AG20443 (cell line): ENCODE measurements at places on chromosomes 5 and 9.

DNA sequence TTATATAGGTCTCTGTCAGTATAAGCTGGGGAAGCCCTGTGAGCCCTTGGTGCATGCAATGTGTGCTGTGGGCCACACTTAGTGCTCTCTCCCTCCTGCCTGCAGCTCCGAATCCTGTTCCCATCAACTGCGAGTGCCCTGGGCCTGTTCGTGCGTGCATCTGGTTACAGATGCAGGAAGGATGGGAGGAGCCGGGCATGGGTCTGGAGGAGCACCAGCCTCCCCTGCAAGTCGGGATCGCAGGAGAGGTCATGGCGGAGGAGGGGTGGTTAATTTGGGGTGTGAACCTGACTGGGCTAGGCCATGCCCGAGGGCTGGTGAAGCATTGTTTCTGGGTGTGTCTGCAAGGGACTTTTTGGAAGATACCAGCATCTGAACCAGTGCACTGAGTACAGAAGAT lies 274.6 kb upstream of the IRX4 start:
- DNase-seq = no peak

DNA sequence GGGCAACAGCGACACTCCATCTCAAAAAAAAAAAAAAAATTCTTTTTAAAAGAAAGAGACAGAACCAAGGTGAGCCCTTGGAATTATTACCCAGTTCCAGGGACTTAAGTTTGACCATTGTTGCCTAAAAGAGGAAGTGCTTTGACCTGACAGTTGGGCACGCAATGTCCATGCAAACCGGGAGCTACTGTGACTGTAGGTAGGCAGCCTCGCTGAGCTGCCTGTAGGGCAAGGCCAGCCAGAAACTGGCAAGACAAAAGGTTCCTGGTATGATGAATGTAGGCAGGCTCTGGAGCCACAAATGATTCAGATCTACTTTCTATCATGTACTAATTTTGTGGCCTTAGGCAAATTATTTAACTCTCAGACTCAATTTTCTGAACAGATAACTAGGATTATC lies 334.8 kb upstream of the ZNF462 start:
- DNase-seq = no peak

- DNase-seq = peak; percentile 51
Observed at GRCh38 chr9:120985819-120986222, 59.2 kb upstream of the TRAF1 start.

DNA sequence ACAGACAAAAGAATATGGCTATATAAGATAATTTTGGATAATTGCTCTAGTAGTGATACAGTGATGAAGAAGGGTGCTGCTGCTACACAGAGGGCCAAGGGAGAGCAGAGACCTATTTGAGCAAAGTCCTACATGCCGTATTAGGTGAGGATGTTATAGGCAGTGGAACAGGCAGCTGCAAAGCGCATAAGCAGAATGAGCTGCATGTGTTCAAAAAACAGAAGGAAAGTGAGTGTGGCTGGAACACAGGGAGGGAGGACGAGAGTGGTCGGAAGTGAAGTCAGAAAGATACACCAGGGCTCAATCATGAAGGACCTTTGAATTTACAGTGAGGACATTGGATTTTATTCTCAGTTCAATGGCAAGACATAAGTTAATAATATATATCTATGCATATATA lies 35.4 kb downstream of the ITGA2 start:
- DNase-seq = no peak

DNA sequence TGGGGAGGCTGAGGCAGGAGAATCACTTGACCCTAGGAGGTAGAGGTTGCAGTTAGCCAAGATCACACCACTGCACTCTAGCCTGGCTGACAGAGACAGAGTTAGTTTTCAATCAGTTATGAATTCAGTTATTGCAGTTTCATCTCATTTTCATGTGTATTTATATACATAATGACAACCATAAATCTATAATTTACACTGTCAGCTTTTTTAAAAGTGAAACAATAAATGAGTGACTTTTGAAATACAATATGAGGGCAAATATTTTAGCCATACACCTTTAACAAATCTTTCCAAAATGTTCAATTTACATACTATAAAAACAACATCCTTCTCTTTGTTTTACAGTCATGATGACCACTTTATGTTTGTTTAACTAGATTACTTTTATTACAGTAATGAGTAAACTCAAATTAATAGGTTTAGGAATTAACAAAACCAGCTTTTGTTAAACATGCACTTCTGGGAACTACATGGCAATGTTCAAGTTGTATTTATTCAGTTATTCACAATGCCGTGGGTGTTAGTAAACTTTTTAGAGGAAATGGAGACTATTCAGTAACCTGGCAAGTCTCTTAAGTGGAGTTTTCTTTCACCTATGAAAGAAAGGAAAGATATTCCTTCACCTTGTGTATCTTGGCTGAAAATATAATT lies 12.7 kb downstream of the TYRP1 start:
- no peak for DNase-seq
